Right lobe of liver (tissue), 6 donors: ENCODE measurements at places on chromosomes 4 and X.

DNA sequence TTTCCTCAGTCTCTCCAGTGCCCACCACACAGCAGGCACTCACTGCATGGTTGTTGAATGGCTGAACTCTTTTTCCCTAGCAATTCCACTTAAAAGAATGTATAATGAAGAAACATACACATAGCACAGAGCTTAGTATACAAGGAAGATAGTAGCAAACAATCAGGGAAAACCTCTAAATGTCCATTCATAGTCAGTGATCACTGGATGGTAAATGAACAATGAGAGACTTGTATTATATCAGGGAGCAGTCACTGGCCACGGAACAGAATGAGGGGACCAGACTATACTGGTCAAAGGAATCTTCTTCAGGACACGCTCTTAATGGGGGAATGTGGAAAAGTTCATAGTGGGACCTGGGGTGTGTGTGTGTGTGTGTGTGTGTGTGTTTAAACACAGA is 43.6 kb upstream of the FAM156A start:
- no peak for DNase-seq

- no peak for DNase-seq
These were observed 57.7 kb upstream of the ATXN3L start for GRCh38 chrX:13377550-13377934.

DNA sequence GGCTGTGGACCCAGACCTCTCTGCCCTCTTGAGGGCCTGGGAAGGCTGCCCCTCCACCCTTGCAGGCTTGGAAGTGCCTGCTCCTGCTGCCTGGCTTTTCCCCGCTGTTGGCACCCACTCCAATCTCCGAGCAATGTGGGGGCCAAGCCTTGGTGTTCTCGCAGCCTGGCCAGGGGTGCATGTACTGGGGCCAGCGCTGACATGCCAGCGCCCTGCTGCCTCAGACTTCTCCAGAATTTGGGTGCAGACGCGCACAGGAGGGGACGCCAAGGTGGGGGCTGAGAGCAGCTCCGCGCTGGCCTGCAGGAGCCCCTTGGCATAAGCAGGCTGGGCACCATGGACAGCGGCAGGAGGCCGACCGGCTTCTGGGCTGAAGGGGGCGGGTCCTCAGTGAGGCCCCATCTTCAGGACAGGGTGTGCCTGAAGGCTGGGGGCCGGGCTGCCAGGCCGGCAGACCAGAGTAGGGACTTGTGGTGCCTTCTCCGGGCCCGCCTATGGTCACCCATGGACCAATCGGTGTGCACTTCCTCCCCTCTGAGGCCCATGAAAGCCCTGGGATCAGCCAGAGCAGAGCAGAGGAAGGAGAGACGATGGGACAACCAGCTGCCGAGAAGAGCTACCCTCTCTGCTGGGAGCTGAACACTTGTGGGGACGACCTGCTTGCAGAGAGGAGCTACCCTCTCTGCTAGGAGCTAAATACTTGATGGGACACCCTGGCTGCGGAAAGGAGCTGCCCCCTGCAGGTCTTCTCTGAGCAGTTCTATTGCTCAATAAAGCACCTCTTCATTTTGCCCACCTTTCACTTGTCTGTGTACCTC is 118.3 kb downstream of the DNAAF6 start:
- peak; percentile 56 for DNase-seq

GRCh38 chr4:129641179-129641578 is 545.2 kb downstream of the C4orf33 start:
- DNase-seq = no peak

- DNase-seq = no peak
These were observed 13.1 kb downstream of the RP2 start for GRCh38 chrX:46849933-46850332.

DNA sequence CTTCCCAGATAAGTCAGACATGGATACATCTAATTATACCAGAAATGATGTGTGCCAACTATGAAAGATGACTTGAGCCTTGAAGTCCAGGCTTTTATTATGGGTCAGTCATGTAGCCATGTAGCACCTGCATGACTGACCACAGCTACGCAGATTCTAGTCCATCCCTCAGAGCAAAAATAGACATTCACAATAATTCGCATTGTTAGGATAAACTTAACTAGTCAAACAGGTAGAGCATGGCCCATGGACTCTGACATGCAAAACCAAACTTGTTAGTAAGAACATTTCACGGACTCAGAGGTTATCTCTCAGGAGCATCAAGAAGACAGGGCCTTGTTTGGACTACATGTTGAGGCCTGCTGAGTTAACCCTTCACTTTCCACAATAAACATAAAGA is 132.6 kb downstream of the PWWP3B start:
- no peak for DNase-seq

- no peak for DNase-seq
These were observed 1.0 kb downstream of the GAB3 start for GRCh38 chrX:154749856-154750255.

DNA sequence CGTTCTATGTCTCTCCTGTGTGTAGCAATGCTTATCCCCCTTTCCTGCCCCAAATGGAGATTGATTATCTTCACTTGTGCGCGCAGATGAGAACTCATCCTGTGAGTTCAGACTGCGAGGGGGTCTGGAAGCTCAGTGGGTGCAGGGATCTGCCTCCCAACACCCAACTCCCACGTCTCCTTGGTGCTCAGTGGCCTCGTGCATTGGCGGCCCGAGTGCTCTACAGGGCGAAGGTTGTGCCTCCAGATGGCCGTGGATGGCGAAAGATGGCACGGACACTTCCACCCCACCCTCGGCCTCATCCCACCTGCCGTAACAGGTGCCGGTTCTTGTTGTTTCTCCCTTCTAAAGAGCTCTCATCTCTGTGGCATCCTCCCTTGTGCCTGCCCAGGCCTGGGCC is 45.1 kb upstream of the SORCS2 start:
- no peak for DNase-seq

DNA sequence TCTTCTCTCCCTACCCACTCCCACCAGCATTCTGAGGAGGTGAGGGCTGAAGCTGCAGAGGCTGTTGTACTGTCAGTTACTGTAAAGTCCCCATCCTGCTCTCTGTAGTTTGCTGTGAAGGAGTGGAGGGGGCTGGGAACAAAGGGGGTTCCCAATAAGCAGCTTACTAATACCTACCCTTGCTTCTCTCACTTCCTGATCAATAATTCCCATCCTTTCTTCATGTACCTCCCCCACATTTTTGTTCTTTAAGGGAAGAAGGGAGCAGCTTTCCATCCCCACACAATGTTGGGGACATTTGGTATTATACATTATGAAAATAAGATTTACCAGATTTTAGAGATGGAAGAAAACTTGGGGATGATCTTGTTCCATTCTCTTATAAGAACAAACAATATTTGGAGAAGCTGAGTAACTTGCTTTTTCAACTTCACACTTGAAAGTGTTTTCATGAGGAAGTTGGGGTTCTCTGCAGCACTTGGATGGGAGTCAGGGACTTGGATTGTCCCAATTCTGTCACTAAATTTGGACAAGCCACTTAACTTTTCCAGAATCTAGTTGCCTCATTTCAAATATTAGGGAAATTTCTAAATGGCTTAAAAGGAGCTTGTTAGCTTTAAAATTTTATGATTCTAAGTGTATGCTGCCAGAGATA is 5.4 kb downstream of the TBC1D1 start:
- DNase-seq = no peak

DNA sequence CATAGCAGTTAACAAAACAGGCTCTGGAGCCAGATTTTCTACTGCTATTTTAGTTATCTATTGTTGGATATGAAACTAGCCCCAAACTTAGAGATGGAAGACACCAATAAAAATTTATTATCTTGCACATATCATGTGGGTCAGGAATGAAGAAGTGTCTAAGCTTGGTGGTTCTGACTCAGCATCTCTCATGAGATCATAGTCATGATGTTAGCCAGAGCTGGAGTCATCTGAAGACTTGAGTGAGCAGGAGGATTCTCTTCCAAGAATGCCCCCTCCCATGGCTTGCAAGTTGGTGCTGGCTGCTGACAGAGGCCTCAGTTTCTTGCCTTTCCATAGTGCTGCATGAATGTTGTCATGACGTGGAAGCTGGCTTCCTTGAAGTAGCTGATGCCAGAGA is 68.2 kb upstream of the TAPT1 start:
- DNase-seq = no peak

- no peak for DNase-seq
These were observed 18.7 kb downstream of the TXLNG start for GRCh38 chrX:16804923-16805464.

DNA sequence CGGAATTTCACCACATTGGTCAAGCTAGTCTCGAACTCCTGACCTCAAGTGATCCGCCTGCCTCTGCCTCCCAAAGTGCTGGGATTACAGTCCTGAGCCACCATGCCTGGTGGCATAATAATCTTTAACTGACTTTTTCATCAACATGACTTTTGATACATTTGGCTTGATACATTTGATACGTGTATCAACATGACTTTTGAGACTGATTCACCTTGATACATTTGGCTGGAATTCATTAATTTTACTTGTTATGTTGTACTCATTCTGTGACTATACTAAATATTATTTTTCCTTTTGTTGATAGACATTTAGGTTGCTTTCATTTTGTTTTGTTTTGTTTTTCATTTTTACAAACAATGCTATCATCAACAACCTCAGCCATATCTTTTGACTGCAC is 6.3 kb downstream of the TMEM154 start:
- no peak for DNase-seq

DNA sequence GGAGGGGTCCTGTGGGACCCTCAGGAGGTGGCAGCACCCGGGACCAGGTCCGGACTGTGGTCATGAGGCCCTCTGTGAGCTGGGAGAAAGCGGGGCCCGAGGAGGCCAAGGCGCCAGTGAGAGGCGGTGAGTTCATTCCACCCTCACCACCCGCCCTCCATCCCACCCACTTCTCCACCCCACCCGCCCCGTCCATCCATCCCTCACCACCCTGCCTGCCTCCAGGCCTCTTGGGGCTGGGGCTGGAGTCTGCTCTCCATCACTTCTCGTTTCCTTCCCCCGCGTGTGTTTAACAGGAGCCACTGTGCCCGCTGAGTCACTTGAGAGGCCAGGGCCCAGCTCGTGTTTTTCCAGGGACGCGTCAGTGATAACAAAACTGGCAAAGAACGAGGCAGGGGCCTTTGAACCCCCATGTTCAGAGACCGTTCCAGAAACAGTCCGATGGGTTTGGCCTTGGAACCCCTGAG is 6.2 kb downstream of the SH3TC1 start:
- no peak for DNase-seq

GRCh38 chr4:2478229-2478628 is 9.3 kb downstream of the RNF4 start:
- no peak for DNase-seq

DNA sequence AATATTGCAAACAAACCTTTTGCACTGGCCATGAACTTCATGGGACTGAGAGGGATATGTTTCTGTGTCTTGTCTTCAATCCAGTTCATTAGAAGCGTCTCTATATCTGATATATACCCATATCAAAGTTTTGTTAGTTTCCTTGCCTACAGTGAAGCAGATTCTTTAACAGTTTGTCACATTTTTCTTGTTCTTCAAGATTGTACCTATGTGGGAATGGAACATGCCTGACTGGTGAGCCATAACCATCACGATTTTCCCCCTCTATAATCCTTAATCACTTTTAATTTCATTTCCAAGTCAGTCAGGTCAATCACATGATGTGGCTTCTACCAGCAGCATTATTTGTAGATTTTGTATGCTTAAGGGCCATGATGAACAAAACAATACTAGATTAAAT is 197.1 kb upstream of the PDE5A start:
- no peak for DNase-seq

- DNase-seq = peak; percentile 33
These were observed 500 bp downstream of the GAR1 start for GRCh38 chr4:109816082-109816442.

DNA sequence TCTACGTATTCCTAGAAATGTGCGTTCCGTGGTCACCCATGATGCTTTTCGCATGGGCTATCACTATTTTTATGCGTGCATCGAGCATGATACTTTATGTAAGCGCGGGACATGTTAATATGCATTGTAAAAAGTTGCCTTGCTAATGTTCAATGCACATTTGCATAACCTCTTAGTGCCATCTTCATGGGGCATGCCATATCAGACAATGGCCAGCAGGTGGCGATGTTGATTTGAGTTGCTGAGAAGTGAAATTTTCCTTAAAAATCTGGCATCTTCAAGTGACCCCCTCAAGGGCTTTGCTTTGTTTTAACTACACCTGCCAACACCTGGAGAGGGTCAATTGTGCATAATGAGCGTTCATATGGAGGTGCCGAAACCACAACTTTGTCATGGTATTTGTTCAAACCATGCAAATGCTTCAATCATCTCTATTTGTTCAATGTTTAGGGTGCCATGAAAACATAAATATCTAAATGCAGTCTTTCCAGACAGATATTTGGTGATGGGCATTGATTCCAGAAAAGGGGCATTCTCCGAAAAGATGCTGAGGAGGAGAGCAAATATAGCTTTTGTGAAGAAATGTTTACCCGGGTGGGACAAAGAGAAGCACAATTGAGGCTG is 833.9 kb upstream of the PRKX start:
- DNase-seq = no peak

DNA sequence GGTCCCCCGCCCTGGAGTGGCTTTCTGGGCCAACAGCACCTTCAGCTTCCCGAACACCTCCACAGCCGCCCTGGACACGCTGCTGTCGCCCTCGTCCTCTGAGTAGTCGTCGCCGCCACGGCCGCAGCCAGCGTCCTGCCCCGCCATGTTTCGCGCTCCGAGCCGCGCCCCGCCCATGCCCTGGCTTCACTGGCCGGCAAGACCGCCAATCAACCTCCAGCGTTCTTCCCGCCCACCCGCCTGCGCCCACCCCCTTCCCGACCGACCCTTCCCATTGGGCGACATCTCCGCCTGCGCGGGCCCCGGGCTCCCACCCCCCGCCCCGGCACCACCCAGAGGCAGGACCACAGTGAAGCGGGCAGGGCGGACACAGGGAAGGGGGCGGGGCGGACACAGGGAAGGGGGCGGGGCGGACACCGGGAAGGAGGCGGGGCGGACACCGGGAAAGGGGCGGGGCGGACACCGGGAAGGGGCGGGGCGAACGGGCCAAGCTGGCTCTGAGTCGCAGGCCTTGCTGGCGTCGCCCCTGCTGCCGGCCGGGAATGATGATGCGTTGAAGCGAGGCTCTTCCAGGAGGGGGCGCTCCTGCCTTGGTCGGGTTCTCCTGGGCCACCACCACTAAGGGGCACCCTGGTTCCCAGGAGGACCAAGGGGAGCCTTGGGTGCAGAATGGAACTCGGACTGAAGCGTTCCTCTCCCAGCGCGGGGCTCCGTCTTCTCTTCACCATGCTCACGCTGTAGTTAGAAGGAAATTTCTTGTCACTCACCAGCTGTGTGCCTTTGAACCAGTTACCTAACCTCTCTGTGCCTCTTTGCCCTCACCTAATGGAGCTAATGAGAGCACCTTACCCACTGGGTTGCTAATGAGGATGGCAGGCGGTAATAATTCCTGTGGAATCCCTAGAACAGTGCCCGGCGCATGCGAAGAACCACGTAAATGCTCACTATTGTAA is at the start of gene HAUS7:
HAUS7 (minus strand) TSS at position 166 of the 953 bp plus-strand sequence; CDS start at position 147, 19 bp downstream.
- peak; percentile 88 for DNase-seq

DNA sequence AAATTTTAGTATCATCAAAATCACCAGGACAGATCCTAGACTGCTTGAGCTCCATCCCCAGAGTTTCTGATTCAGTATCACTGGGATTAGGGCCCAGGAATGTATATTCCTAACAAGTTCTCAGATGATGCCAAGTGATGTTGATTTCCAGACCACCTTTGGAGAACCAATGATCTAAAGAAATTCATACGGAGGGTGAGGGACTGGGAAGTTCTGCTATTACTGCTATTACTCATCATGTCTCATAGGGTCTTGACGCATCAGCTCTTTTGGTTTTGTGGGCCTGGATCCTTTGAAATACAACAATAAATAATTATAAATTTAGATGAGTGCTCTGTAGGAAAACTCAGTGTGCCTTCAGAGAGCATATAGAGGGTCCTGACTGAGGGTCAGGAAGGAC is 59.8 kb upstream of the LGI2 start:
- DNase-seq = no peak
